Natural killer cell (primary cell): ENCODE measurements at places on chromosomes 5 and 9.

DNA sequence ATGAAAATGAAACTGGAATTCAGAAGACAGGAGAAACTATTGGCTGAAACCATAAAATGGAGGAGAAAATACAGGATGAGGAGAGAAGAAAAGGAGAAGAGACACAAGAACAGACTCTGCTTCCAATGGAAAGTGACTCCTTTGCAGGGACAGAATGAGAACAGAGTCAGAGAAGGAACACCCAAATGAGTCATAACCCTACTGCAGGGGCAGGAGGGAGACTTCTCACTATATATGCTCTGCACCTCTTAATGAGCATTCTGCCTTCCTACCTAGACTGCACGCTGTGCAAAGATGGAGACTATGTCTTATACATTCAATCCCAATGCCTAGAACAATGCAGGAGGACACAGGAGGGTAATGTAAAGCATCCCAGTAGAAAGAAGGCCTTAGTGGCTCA, 2.1 kb downstream of the SAXO1 start:
- no peaks in the 10 kb centered on the region for H3K36me3 ChIP-seq
- no peaks in the 10 kb centered on the region for H3K4me1 ChIP-seq
- H3K27me3 ChIP-seq = no peaks in the 10 kb centered on the region
- DNase-seq = no peak
- no peak overlapping the region for H3K4me3 ChIP-seq

DNA sequence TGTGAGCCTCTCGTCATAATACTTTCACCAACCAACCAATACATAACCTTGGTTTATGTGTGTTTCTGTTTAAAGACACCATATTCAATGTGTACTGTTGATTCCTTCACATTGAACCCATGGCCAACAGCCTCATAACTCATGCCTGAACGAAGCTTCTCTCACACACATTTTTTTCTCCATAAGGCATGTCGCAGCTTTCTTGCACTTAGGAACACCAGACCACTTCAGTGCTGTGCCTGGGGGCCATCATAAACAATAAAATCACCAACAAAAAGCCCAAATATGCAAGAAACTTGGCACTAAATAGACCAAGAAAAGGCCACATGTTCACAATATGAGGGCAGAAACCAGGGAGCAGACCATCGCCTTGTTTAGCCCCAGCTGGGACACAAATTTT, 192.2 kb downstream of the ROR2 start:
- no peak for DNase-seq
- H3K4me3 ChIP-seq = no peak overlapping the region
- no peak overlapping the region for H3K27ac ChIP-seq
- no peaks in the 10 kb centered on the region for H3K27me3 ChIP-seq
- no peaks in the 10 kb centered on the region for H3K4me1 ChIP-seq

DNA sequence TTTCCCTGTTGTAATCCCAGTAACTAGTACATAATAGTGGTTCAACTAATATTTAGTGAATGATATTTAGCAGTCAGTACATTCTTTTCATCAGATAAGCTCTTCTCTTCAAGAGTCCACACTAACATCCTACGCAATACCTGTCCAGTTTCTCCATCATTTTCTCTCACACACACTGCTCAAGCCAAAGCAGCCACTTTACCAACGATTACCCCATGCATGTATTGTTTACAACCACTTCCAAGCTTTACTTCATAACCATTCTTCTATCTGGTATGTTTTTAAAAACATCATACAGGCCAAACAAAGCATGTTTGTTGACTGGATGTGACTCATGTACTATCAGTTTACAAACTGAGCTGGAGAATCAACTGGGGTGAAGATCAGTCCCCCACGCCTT, 7.3 kb downstream of the UBTD2 start:
- no peaks in the 10 kb centered on the region for H3K36me3 ChIP-seq
- H3K4me3 ChIP-seq = no peak overlapping the region
- no peak for DNase-seq

GRCh38 chr5:150801117-150801927, 22.8 kb downstream of the SMIM3 start:
- no peaks in the 10 kb centered on the region for H3K27me3 ChIP-seq
- peaks cover 2% of the 10 kb centered on the region for H3K36me3 ChIP-seq
- no peak overlapping the region for H3K27ac ChIP-seq
- H3K4me1 ChIP-seq = peaks cover 4% of the 10 kb centered on the region

DNA sequence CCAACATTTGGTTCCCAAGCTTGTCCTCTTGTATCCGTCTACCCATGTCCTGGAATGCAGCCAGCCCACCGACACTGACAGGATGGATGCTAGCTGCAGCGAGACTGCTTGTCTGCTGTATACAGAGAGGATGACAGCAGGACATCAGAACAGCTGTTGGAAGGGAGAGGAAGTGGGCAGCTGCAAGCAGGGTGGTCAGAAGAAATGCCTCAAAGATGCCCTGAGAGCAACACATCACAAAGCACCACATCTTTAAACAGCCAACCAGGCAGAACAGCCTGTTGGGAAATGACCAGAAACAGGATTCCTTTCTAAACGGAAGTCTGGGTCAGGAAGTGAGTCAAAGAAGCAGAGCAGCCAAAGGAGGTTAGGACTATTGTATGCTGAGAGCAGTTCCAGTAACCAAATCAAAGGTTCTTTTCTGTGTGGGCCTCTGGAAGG, 219.1 kb downstream of the NDUFS4 start:
- no peak for DNase-seq
- H3K4me3 ChIP-seq = no peak overlapping the region
- no peak overlapping the region for H3K27ac ChIP-seq
- no peaks in the 10 kb centered on the region for H3K4me1 ChIP-seq

GRCh38 chr5:1167361-1167727, 34.1 kb upstream of the SLC6A19 start:
- no peak overlapping the region for H3K4me3 ChIP-seq
- no peak overlapping the region for H3K27ac ChIP-seq
- H3K27me3 ChIP-seq = no peaks in the 10 kb centered on the region
- peaks cover 15% of the 10 kb centered on the region for H3K4me1 ChIP-seq

- no peak overlapping the region for H3K27ac ChIP-seq
- H3K4me1 ChIP-seq = no peaks in the 10 kb centered on the region
- no peak for DNase-seq
- H3K36me3 ChIP-seq = no peaks in the 10 kb centered on the region
These were observed 247.5 kb upstream of the TUT7 start for GRCh38 chr9:86601697-86602096.

DNA sequence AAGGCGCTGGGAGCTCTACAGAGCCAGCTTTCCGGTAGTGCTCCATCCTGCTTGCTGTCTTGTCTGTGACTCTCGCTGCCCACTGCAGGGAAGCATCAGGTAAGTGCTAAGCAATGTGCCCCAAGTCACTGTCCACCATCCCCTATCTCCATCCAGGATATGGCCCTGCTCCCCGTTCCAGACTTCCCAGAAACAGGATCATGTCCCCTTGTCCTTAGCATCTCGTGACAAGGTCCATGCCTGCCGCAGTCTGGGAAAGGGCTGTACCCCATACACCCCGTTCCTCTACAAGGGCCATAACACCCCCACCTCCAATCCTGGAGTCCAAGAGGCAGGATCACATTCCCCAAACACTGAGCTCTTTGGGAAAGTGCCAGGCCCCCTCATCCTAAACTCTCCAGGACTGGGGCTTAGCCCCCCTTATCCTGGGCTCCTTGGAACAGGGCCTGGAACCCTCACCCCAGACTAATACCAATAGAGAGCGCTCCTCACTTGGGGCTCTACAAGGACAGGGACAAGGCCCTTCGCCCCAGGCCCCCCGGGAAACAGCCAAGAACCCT, 566 bp downstream of the RPP25L start:
- no peak for DNase-seq
- no peaks in the 10 kb centered on the region for H3K27me3 ChIP-seq
- H3K4me3 ChIP-seq = peak overlapping the region; percentile 72
- peaks cover 9% of the 10 kb centered on the region for H3K36me3 ChIP-seq
- H3K4me1 ChIP-seq = peaks cover 24% of the 10 kb centered on the region

GRCh38 chr9:76655971-76656370, 108.3 kb upstream of the PCA3 start:
- no peaks in the 10 kb centered on the region for H3K36me3 ChIP-seq
- DNase-seq = no peak
- H3K27me3 ChIP-seq = no peaks in the 10 kb centered on the region
- no peak overlapping the region for H3K4me3 ChIP-seq

DNA sequence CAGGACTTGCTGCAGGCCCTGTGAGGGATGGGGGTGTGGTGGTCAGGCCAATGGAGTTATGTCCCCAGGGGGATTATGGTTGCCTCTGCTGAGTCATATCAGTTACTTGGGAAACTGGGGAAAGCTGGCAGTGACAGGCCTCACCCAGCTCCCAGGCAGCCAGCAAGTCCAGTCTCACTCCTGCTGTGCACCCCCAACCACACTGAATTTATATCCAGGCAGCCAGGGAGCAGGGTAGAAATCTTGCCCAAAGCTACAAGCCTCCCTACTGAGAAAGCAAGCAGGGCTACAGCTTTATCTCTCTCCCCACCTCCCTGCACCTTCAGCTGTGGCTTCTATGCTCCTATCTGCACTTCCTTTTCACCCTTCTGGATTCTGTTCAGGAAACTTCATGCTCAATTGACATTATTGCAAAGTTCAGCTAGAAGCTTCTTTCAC, 2076.0 kb upstream of the CDH9 start:
- DNase-seq = no peak
- no peaks in the 10 kb centered on the region for H3K36me3 ChIP-seq
- H3K27me3 ChIP-seq = no peaks in the 10 kb centered on the region

- H3K36me3 ChIP-seq = no peaks in the 10 kb centered on the region
- H3K4me1 ChIP-seq = peaks cover 5% of the 10 kb centered on the region
- H3K27me3 ChIP-seq = peaks cover 2% of the 10 kb centered on the region
- no peak within 1 kb of the TSS for H3K4me3 ChIP-seq
- DNase-seq = no peak
- no peak within 1 kb of the TSS for H3K27ac ChIP-seq
These were observed at the start of gene LURAP1L for GRCh38 chr9:12774861-12775678. TSS of gene LURAP1L (plus strand) at chr9:12775020. CDS start at chr9:12775716, 696 bp downstream.

DNA sequence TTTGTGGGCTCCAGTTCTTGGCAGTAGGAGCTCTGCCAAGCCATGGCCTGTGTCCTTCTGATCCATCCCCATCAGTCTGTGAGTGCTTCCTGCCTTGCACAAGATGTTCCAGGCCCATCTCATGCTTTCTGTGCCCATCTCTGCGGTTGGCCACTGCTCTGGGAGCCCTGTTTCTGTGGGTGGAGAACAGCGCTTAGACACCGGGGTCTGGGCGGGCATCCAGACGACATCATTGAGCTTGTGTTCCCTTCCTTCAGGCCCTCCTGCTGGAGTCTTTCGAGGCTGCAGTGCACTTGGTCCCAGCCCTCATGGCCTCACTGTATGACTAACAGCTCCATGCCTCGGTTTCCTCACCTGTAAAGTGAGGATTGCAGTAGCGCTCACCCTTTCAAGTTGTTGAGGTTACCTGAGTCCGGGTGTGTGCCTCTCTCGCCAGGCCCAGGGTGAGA, 14.9 kb upstream of the CARD19 start:
- peaks cover 6% of the 10 kb centered on the region for H3K27me3 ChIP-seq
- peaks cover 7% of the 10 kb centered on the region for H3K36me3 ChIP-seq
- peaks cover 26% of the 10 kb centered on the region for H3K4me1 ChIP-seq
- no peak overlapping the region for H3K4me3 ChIP-seq
- no peak for DNase-seq

DNA sequence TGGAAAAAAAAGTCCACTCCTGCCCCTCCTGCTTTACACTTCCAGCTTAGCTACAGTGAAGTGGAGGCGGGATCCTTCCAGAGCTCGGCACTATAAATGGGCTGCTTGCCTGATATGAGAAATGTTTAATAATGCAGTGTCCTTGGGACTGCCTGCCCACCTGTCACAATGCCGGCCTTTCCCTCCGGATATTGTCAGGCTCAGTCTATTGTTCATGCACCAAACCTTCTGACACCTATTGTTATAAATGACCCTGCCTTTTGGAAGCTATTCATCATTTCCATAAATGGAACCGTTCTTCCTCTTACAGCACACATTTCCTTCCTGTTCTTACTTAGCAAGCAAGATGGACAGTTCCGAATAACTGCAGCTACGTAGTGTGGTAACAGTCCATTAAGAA, 146.3 kb downstream of the DMAC1 start:
- H3K27ac ChIP-seq = no peak overlapping the region
- H3K4me3 ChIP-seq = no peak overlapping the region
- H3K4me1 ChIP-seq = no peaks in the 10 kb centered on the region
- no peak for DNase-seq

DNA sequence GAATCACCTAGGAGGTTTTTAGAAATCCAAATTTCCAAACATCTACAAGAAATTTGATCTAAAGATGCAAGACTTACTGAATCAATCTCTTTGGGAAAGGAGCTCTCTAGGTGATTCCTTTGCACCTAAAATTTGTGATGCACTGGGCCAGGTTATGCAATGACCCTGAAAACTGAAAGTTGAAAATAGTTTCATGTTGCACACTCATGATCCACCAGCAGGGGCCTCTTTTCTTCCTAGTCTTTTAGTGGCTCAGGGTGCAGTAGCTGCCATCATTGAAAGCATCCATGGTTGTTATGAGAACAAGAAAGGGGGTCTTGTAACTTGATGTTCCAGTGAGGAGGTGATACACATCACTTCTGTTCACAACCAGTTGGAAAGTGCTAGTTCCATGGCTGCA, 486.8 kb downstream of the PSAT1 start:
- DNase-seq = no peak
- H3K4me3 ChIP-seq = no peak overlapping the region
- H3K27ac ChIP-seq = no peak overlapping the region

GRCh38 chr9:109440117-109440515, 58.0 kb downstream of the PTPN3 start:
- H3K4me1 ChIP-seq = peaks cover 7% of the 10 kb centered on the region
- H3K4me3 ChIP-seq = no peak overlapping the region
- H3K27me3 ChIP-seq = no peaks in the 10 kb centered on the region

DNA sequence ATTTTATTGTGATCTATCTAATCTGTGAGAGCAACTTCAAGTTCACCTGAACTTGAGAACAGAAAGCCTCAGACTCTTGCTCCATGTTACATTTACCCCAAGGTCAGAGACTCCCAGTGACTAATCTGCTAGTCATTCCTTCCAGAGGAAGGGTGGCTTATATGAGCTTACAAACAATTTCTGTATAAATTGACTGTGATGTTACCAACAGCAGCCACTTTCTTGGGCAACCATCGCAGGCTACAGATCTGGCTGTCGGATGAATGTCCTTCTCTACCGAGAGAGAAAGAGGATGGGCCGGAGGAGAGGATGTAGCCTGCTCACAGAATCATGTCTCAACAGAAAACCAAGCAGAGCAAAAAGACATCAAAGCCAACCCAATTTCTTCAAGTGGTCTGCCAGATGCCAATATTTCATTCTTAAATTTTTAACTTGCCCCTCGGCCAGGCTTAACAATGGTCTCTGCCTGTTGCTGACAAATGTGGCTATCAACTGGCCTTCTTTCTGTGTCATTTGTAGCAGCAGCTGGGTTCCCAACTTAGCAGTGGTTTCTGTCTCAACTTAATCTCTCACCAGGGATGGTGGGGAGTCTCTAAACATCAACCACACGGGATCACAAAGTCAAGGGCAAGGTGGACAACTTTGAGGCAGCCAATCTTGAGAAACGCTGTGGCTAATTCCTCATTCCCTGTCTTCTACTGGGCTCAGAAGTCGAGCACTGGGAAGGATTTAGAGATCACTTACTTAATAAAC, 81.3 kb downstream of the RAPGEF1 start:
- DNase-seq = no peak
- no peak overlapping the region for H3K4me3 ChIP-seq
- H3K4me1 ChIP-seq = peaks cover 57% of the 10 kb centered on the region

- no peaks in the 10 kb centered on the region for H3K27me3 ChIP-seq
- H3K36me3 ChIP-seq = no peaks in the 10 kb centered on the region
- H3K4me1 ChIP-seq = peaks cover 4% of the 10 kb centered on the region
- H3K27ac ChIP-seq = no peak within 1 kb of the TSS
- DNase-seq = peak; percentile 59
These were observed at the start of gene RANBP17 for GRCh38 chr5:170861917-170862766. TSS of gene RANBP17 (plus strand) at chr5:170862018.
